Pancreas (tissue), 10 donors: ENCODE measurements at places on chromosomes 2 and 18.
A peak's percentile ranks its signal among the peaks of the same experiment; 100 is the strongest.

- DNase-seq = no peak
These were observed 165.3 kb downstream of the THADA start for GRCh38 chr2:43430489-43430888.

DNA sequence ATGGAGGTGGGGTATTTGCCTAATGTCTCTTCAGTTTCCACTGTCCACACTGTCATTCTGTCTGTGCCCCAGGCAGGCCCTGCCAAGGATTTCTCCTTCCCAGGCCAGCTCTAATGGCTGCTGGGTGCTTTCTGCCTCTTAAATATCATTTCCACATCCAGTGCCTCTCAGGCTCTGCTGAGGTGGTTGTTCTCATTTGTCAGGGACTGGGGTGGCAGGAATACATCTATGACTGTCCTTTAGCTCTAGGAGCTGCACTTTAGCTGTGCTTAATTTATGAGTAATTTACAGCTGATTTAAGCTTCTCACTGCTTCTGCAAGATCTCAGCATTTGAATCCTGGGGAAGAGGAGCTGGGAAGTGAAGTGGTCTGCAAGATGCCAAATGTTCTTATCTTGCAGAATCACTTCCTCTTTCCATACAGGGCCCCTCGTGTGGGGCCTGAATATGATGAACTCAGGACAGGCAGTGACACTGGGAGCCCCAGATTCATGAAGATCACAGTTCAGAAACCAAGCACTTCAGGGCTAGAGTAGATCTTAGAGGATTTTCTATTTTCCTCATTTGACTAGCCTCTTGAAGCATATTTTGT lies 150.2 kb downstream of the FSHR start:
- no peak for DNase-seq

- peak; percentile 34 for DNase-seq
These were observed 59.4 kb downstream of the ADCY3 start for GRCh38 chr2:24860631-24861030.

- DNase-seq = no peak
These were observed 39.1 kb upstream of the PPP1R1C start for GRCh38 chr2:181946444-181947127.

- DNase-seq = no peak
These were observed 45.4 kb downstream of the TTN start for GRCh38 chr2:178761759-178762371.

DNA sequence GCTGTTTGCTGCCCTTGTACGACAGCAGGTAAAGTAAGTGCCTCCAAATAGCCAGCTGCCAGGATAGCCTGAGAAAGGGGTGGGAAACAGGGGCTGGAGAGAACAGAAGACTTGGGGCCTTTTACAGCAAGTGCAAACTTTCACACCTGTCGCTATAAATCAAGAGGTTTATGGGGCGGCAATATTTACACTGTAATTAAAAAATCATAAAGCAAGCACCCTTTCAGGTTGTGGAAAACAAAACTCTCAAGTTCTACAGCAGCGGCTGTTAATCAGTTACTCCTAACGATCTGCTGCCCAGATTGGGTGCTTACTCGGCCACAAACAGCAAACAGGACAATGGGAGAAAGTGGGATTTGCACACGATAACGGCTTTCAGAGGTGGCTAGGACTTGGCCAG lies 359.5 kb upstream of the ETAA1 start:
- peak; percentile 83 for DNase-seq
